Fibroblast of skin of right quadriceps (primary cell): ENCODE measurements at places on chromosomes 2 and 18.
A peak's percentile ranks its signal among the peaks of the same experiment; 100 is the strongest.

DNA sequence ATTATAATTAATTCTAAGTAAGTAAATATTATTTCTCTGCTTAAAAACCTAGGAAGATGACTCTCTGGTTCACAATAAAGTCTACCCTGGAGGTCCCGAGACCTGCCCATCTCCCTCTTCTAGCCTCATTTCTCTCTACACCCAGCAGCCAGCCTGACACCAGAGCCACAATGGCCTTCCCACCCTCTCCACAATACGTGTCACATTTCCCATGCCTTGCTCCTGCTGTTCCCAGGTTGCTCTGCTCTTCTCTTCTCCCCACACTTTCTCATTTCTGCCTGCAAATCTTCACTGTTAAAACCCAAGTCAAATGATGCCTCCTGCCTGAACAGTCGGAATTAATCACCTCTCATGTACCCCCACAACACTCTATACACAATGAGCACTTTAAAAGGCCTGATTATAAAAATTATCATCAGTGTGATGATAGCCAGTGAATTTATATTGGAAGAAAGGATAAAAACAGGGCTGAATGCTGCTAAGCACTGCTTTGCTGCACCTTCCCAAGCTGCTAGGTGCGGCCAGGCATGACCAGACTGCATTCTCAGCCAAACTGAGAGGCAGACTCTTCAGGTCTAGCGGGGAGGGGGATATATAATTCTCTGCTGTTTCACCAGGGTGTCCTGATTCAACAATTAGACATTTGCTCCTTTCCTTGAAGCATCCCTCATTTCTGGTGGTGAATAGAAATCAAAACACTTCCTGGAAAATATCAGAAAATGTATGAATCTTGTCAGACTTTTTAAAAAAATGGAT is 160.6 kb downstream of the DTNA start:
- DNase-seq, result no peak

- DNase-seq, result no peak
These were observed 21.0 kb downstream of the OTX1 start for GRCh38 chr2:63071664-63072063.

- peak; percentile 63 for DNase-seq
These were observed 52.0 kb downstream of the FTCDNL1 start for GRCh38 chr2:199798831-199799580.

DNA sequence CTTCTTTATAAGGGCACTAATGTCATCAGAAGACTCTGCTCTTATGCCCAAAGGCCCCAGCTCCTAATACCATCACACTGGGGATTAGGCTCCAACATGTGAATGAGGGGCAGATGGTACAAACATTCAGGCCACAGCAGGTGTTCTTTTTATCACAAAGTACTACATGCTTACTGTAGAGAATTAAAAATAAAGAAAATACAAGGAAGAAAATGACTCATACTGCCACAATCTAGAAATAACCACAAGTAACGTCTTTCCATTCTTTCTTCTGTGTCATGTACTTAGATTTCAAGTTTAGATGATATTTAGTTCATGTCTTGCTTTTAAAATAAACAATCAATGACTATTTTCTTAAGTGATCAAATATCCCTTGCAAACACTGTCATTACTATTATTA is 100.3 kb upstream of the NEDD4L start:
- DNase-seq, result peak; percentile 17

GRCh38 chr2:109375131-109375561 is 238.6 kb downstream of the SEPTIN10 start:
- no peak for DNase-seq

- DNase-seq, result no peak
These were observed 160.5 kb downstream of the GLI2 start for GRCh38 chr2:120896126-120896525.

DNA sequence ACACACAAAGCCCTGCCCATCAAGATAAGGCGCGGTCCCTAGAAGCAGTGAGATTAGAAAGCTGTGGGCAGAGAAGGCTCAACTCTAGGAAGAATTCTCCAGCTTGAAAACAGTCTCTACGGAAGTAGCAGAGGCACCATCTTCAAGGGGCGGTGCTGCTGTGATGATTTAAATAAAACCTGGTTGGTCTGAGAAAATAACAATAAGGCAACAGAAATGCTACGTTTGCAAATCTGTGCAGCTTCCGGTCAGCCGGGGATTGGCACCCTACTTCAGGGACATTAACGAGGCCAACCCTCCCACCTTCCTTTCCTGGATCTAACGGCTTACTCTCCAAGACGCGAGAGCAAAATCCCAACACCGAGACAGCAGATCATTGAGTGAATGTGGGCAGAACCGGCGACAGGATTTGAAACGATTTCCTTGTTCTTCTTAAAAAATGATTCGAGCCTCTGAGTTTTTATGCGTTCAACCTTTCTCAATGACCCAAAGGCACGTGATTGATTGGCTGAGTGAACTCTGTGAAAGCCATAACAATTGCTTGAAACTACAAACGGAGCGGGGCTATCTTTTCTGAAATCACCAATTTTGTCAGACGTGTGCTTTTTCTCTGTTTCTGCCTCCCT is 93.7 kb upstream of the ZNF516 start:
- no peak for DNase-seq

- DNase-seq, result no peak
These were observed 51.6 kb upstream of the ATP8B1 start for GRCh38 chr18:57854726-57855125.

DNA sequence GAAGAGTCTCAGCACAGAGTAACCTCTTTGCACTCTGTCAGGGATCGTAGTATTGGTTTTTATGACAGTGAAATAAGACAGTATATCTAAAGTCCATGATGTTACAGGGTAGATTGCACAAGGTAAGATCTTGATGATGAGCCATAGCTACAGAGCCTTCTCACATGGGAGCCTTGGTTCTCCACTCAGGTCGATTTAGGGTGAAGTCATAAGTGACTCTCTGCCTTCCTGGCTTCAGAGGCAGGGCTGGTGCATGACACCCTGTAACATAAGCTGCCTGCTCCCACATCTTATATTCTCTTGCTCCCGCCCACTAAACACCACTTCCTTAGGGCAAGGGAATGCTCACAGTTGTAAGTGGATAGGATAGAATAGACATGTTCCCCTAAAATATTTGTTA is 13.3 kb downstream of the DAPL1 start:
- no peak for DNase-seq

- peak; percentile 8 for DNase-seq
These were observed 31.9 kb downstream of the C1QL2 start for GRCh38 chr2:119126650-119127049.
